Activated CD4-positive, alpha-beta memory T cell treated with anti-CD3 and anti-CD28 coated beads, Interleukin-2, amount 10 ng/mL, durations not matched to agents 7 days and 5 days (primary cell): ENCODE measurements at places on chromosomes 4 and X. TPM values are rescaled to one million over a fixed set of nuclear protein-coding genes. Genes with fewer than 3 reads are reported as not detected.
A peak's percentile ranks its signal among the peaks of the same experiment; 100 is the strongest.

Gene CSAG1
- not detected for total RNA-seq

DNA sequence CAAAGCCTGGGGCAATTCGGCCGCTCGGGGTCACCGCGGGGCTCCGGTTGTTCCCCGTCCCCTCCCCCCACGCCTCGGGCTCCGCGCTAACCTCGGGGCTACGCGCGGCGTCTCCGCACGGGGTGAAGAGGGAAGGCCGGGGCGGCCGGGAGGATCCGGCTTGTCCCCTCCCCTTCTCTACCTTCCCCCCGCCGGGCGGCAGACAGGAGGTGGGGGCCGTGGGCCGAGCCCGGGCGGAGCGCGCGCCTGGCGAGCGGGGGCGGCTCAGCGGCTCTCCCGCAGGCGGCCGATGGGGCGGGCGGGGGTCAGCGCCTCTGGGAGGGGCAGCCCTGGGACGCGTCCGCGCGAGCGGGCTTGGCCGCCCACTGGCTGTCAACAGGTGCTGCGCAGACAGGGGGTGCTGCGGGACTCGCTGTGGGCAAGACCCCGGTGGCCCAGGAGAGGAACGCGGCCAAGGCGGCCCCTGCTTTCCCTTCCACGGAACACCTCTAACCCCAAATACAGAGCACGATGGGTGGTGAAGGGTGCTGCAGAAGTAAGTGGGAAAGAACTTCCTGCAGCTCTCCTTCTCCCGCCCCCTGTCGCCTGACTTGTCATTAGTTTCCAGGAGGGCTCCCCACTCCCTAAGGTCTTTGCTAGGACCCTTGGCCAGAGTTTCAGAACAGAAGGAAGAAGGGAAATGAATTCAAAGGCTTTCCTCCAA, at the start of gene PDGFC:
Gene PDGFC, minus strand, starts transcription at position 124 of the 703 bp plus-strand sequence. CDS start 896 bp downstream, outside the sequence.
- DNase-seq = no peak

DNA sequence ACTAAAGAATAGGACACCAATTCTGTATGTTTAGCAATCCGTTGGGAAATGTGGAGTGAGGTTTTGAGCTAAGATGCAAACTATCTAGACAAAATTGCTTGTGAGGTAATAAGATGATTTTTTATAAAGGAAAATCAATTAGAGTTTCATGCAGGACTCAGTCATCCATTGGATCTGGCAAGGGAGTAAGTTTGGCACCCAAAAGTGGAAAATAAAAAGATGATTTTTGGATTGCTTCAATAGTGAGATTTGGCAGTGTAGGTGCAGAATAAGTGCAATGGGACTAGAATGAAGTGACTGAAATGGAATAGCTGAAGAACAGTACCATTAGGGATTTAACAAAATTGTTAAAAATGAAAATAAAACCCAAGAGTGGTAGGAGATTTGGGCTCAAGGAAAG, 290.5 kb upstream of the EPHA5 start:
- DNase-seq = no peak

Gene ASB12
- not detected for total RNA-seq

DNA sequence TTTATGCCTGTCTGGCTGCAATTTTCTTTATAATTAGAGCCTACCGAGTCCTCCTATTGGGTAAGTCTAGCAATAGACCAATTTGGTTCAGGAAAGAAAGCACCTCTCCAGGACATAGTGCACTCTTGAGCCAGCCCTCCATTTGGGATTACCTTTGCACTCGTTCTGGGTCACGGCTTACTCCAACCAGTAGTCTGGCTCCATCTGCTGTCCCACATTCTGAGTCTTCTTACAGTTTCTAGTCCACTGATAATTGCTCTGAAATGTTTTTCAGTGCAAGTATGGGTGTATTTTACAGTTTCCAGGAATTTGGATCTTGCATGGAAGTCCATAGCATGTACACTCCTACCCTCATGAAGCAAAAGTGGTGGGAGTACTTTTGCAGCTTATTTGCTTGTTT, 34.8 kb upstream of the USP51 start:
- DNase-seq = no peak

Gene SPINK2
- total RNA-seq = 1.0 TPM

- DNase-seq = no peak
Observed at GRCh38 chr4:6250235-6250983, 19.2 kb upstream of the WFS1 start.

Gene FDCSP
- not detected for total RNA-seq

Gene BEX1
- total RNA-seq = not detected

DNA sequence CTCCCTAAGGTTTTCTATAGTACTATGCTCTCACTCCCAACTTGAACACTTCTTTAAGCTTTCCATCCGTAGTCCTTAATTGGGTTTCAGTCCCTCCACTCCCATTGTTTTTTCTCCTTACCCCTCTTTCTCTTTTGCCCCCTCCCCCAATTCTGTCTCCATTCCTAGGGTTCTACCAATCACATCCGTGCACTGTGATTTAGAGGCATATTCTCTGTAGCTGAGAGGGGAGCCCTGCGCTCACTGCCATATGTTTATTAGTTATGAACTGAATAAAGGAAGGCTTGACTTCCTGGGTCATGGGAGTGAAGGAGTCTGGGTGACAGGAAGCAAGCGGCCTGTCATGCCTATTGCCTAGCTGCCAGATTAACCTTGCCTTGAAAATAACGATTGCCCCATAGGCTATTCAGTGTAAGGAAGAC, 471 bp downstream of the MCTS1 start:
- DNase-seq = peak; percentile 42

Gene REELD1
- total RNA-seq = not detected

Gene RAB40A
- total RNA-seq = 0.10 TPM

DNA sequence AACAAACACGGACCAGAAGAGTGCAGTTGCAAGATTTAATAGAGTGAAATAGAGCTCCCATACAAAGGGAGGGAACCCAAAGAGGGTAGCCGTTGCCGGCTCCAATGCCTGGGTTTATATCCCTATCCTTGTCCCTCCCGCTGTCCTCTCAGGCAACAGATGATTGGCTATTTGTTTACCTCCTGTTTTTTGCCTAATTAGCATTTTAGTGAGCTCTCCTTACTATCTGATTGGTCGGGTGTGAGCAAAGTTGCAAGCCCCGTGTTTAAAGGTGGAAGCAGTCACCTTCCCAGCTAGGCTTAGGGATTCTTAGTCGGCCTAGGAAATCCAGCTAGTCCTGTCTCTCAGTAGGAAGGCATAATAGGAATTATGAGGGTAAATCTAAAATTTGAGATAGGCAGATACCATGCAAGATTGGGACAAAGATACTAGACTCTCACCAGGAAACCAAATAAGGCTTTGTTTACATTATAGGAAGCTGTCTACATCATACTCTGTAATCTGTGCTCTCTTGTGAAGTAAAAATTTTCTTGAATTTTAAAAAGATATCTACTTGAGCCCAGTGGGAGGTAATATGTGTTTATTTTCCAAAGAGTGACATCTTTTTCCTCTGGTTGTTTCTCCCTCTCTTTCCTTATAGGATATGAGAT, 65.9 kb downstream of the ATP10D start:
- no peak for DNase-seq

DNA sequence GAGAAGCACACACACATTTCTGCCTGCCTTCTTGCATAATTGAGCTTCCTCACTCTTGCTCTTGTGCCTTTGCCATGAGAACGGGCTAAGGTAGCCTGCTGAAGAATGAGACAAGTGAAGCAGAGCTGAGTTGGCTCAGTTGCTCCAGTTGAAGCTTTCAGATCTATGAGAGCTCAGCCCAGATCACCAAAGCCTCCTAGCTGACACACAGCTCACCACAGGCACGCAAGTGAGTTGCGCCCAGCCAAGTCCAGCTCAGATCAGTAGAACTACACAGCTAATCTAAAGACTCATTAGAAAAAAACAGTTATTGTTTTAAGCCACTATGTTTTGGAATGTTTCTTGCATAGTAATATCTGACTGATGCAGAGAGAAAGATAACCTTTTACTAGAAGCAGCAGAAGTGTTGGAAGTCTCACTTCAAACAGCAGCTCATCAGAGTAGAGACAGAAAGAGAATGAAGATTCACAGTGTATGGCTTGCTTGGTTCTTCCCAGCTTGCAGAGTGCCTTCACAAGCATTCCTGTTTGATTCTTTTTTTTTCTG, 362.4 kb downstream of the MID1IP1 start:
- DNase-seq = peak; percentile 27

Gene FAM133A
- total RNA-seq = not detected

- DNase-seq = no peak
Observed at GRCh38 chr4:82591592-82591991, 29.8 kb upstream of the TMEM150C start.

- DNase-seq = no peak
Observed at GRCh38 chr4:168859888-168860694, 150.0 kb downstream of the CBR4 start.

- peak; percentile 86 for DNase-seq
Observed at GRCh38 chrX:19747652-19748610, 139.5 kb downstream of the SH3KBP1 start.

DNA sequence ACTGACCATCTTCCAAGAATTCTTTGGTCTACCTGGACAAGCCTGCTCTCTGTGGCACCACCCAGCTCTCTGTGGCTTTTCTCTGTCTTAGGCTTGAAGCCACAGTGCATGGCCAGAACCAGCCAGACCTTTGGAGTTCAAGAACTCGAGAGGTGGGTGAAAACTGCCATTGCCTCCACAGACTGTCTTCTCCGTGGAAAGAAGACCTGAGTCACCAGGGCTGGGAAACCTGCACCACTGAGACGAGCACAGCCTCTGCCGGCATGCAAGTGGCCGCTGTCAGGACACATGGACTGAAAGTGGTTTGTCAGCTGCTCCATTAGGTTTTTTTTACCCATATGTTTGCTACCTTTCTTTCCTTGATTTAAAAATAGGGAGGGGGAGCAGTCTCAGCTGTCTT, 74.5 kb downstream of the MGST2 start:
- DNase-seq = no peak

DNA sequence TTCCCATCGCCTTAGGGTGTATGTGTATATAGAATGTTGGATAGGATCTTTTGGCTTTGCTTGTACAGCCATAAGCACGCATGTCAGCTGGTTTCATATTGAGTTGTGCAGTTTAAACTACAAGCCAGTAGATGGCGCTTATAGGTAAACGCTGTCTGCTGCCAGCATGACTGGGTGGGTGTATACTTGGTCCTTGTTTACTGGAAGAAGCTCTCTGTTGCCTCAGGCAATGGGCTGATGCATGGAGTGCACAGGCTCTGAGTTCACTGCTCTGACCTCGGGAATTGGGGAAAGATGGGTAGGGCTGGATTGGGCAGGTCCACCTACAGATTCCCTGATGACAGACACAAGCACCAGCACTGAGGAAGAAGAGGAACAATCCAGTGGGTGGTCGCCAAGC, 831.5 kb downstream of the STIM2 start:
- DNase-seq = no peak

- no peak for DNase-seq
Observed at GRCh38 chr4:84803720-84804119, 162.8 kb downstream of the WDFY3 start.

Gene XAGE2
- total RNA-seq = not detected

GRCh38 chrX:109264878-109265277, 217.0 kb downstream of the GUCY2F start:
- DNase-seq = no peak

- DNase-seq = no peak
Observed at GRCh38 chr4:150570862-150571261, 11.1 kb upstream of the MAB21L2 start.

DNA sequence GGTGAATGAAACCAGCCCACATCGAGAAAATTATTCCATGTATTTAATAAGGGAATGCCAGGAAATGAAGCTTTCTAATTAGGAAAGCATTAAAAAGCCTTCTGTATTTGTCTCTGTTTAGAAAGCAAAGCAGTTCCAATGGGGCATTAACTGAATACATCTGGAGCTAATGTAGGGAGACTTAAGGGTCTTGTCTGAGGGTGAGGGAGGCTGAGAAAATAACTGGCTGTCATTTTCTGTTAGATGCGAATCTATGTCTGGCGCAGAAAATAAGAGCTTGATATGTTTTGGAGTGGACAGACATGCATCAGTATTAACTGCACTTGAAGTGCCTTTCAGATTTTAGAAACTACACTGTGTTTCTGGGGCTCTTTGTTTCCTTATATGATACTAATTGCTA, 111.3 kb downstream of the KLHL8 start:
- DNase-seq = no peak

Gene GPR173
- not detected for total RNA-seq

DNA sequence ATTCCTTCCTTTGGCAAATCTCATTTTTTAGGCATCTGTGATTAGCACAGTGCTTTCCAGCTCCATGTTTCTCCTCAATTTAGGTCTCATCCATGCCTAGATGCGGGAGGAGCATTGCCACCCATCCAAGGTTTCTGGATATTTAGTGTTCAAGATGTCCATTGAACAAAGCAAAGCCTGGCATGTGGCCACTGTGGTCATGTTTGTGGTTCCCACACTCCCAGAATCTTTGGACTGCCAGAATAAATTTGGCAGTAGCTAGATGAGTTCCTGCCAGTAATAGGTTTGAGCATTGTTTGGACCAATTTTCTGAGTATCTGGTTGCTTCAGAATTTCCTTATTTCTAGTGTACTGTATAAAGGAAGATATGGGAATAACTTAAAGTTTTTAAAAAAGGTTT, 1124.1 kb downstream of the ADGRL3 start:
- no peak for DNase-seq

GRCh38 chr4:140363558-140363957, 9.9 kb upstream of the SCOC start:
- DNase-seq = no peak

DNA sequence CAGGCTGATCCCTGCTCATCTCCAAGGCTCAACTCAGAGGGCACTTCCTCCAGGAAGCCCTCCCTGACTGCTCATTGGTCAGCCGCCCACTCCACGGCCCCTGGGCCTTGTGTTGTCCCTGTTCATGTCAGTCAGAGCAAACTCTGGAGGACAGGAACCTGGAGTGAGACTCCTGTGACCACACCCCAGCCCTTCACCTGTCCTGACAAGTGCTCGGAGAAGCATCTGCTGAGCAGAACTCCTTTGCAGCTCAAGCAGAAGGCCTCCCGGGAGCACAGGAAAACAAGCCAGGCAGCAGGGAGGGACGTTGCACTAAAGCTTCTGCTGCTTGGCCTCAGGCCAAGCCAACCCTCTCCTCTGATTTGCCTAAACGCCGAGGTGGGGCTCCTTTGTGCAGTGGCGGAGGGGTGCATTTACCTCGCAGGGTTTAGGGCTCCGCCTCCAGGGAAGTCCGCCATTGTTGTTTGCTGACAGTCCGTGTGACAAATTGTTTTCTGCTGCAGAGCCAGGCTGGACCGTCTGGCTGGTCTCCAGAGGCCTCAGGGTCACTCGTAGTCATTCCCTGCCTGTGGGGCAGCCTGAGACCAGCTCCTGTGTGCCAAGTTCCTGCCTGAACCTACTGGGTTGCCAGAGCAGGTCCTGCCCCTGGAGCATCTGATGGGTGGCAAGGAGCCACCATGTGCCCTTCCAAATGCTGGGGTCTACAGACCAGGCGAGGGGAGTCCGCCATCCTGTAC, 61.8 kb downstream of the C4orf50 start:
- DNase-seq = no peak

DNA sequence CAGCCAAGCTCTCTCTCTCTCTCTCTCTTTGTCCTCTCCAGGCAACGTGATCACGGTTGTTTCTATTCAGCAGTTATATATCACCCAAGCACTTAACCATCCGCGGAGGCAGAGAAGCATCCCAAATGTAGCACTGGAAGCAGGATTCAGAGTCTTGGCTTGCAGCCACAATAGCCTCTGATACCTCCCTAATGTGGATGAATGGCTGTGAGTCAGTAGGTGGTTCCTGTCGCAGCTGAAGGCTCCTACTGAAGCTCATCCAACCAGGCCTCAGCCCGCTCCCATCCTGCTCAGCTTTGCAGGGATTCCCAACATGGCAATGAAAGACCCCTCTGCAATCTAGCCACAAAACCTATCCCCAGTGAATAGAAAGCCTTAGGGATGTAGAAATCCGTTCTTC, 5.1 kb downstream of the HS6ST2 start:
- no peak for DNase-seq

Gene COL25A1
- not detected for total RNA-seq

Gene GJB1
- total RNA-seq = not detected
